H9 (cell line): ENCODE measurements at places on chromosomes 5 and 9.
A peak's percentile ranks its signal among the peaks of the same experiment; 100 is the strongest.

GRCh38 chr5:109826-110225 is 17.9 kb downstream of the PLEKHG4B start:
- DNase-seq, result no peak
- H3K27me3 ChIP-seq, result no peaks in the 10 kb centered on the region
- peaks cover 6% of the 10 kb centered on the region for H3K4me1 ChIP-seq
- H3K27ac ChIP-seq, result no peak overlapping the region

DNA sequence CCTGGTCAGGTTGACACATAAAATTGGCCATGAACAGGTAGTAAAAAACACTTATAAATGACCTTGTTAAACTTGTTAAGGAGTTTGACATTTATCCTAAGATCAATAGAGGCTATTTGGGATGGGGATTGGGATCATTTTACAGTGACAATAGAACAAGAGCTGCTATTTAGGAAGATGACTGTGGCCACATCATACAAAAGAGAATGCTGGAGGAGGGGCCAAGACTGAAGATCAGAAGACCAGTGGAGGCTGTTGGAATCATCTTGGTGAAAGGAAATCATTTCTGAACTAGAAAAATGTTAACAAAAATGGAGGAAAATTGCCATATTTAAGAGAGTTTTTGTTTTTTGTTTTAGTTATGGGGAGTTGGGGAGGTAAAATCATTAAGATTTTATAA is 304.8 kb upstream of the TLE4 start:
- H3K27ac ChIP-seq, result no peak overlapping the region
- no peaks in the 10 kb centered on the region for H3K4me1 ChIP-seq
- H3K36me3 ChIP-seq, result no peaks in the 10 kb centered on the region
- no peaks in the 10 kb centered on the region for H3K27me3 ChIP-seq
- no peak overlapping the region for H3K4me3 ChIP-seq
- DNase-seq, result no peak

- DNase-seq, result peak; percentile 29
- H3K27me3 ChIP-seq, result no peaks in the 10 kb centered on the region
- H3K27ac ChIP-seq, result no peak overlapping the region
- H3K4me3 ChIP-seq, result no peak overlapping the region
These were observed 159.1 kb downstream of the CSNK1G3 start for GRCh38 chr5:123671042-123671441.

- no peak overlapping the region for H3K27ac ChIP-seq
- no peaks in the 10 kb centered on the region for H3K27me3 ChIP-seq
- peaks cover 2% of the 10 kb centered on the region; the same call in 1 of the 2 replicates for H3K4me1 ChIP-seq
- no peaks in the 10 kb centered on the region for H3K36me3 ChIP-seq
These were observed 409.8 kb downstream of the BNC2 start for GRCh38 chr9:16460696-16461095.

DNA sequence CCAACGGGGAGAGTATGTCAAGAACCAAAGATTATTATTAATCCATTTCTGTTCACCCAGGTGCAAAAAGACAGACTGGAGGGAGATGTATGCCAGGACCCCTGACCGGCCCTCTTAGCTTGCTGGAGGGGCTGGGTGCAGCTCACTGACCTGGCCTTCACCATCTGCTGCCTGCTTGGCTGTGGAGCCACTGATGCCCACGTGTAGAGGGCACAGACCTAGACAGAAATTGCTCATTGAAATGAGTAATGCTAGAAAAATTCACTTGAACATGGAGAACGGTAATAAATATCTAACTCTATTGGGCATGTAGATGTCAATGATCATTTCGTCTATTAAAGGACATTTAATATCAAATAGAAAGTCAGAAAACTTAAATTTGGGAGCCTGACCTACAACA is 58.8 kb upstream of the ERCC6L2 start:
- H3K36me3 ChIP-seq, result no peaks in the 10 kb centered on the region
- no peak overlapping the region for H3K4me3 ChIP-seq
- no peak overlapping the region for H3K27ac ChIP-seq
- DNase-seq, result no peak

- H3K27me3 ChIP-seq, result no peaks in the 10 kb centered on the region
- H3K36me3 ChIP-seq, result no peaks in the 10 kb centered on the region
- DNase-seq, result no peak
- H3K4me1 ChIP-seq, result no peaks in the 10 kb centered on the region
- H3K27ac ChIP-seq, result no peak overlapping the region
These were observed 249.1 kb downstream of the DIRAS2 start for GRCh38 chr9:90393365-90394152.

DNA sequence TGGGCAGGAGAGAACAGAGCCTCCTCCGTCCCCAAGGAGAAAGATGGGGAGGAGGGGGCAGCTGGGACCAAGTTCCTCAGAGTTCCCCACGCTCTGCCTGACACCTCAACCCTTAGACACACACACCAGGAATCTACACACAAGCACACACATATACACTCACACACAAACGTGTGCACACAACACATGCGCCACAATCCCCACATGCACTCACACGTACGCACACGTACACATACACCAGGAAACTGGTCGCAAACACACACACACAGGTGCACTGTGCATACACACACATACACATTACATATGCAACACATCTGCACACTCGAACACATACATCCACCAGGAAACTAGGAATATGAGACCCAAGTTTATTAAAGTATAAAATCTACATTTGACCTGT is 50.4 kb downstream of the ROR2 start:
- H3K27ac ChIP-seq, result no peak overlapping the region
- H3K36me3 ChIP-seq, result no peaks in the 10 kb centered on the region
